ENCODE measurements at places on chromosomes 2 and 18.

DNA sequence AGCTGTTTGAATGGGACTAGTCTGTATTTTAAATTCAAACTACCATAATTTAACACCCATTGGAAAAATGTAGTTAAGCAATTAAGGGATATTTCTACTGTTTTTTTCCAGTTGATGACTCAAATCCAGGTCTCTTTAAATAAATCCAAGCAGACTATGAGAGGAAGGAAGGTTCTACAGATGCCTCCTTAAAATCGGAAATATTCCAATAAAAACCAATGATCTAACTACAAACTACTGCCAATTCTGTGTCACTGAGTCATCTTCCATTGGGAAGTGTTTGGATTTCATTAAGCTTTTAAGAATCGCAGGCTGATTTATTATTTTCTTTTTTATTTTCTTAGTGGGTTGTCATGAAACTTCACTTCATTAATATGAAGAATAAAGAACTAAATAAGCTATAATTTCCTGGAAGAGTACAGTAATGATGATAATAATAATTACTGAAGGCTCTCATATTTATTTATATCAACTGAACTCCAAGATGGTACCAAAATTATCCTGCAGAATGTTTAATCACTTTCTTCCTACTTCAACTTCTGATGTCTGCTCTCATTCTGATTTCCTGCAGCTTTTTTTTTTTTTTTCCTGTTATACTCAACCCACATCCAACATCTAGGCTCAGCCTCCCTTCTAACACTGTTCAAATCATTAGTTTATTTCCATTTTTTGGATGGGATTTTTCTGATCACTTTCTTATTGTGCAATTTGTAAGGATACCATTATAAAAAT lies 166.3 kb upstream of the FN1 start:
- DNase-seq: no peak

DNA sequence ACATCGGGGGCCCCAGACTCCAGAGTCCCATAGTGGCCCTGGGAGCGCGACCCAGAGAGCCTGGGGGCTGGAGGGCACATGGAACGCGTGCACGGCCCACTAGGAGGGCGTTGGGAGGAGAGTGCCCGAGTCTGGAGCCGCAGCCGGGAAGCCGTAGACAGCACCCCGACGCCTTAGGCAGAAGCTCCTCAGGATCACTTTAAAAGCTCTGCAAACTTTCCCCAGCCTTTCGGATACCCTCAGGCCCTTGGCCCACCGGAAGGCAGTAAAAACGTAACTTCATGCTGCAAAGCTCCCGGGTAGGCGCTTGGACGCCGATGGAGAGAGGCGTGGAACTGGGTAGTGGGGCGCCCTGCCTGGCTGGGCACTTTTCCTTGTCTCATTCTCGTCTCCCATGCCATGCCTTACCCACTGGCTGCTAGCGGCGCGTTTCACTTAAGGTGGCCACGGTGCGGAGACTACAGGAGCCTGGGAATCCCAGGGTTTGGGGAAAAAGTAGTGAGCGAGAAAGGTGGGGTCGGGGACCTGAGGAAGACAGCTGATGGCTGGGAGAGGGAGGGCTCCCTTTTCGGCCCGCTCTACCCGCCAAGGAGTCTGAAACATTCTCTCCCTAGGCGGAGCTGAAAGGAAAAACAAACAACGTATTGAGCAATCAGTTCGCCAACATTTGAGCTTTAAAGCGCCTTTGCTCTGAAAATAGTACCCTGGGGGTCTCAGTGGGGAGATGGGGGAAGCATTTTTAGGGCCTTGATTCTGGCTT lies 141.8 kb downstream of the MEIS1 start:
- no peak for DNase-seq

GRCh38 chr2:210128961-210129360 lies 42.2 kb downstream of the KANSL1L start:
- no peak for DNase-seq

DNA sequence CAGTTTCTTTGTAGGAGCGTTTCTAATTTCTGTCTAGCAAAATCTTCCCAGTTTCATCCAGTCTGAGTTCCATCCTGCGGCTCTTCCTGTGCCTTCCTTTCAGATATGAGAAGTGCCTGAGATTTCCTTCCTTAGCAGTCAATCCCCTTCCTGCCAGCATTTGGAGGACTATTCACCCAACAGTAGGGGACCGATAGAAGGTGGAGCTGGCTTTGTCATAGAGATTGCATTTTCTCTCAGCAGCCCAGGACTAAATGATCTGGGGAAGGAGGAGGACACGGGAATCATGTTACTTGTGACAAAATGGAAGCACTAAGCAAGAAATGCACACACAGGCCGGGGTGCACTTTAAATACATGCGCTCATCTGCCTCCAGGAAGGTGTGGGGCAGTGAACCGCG lies 5.6 kb upstream of the SMIM21 start:
- DNase-seq: no peak

GRCh38 chr2:101717071-101717845 lies 19.8 kb downstream of the MAP4K4 start:
- DNase-seq: no peak

DNA sequence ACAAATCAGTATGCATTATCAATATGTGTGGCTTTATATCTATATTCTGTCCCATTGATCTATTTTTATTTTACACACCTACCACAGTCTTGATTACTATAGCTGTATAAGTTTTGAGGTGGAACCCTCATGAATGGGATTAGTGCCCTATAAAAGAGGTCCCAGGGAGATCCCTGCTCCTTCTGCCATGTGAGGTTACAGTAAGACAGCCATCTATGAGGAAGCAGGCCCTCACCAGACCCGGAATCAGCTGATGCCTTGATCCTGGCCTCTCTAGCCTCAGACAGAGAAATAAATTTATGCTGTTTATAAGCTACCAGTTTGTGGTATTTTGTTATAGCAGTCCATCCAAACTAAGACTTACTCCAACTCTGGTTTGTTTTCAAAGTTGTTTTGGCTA lies 54.9 kb downstream of the HNRNPLL start:
- no peak for DNase-seq

DNA sequence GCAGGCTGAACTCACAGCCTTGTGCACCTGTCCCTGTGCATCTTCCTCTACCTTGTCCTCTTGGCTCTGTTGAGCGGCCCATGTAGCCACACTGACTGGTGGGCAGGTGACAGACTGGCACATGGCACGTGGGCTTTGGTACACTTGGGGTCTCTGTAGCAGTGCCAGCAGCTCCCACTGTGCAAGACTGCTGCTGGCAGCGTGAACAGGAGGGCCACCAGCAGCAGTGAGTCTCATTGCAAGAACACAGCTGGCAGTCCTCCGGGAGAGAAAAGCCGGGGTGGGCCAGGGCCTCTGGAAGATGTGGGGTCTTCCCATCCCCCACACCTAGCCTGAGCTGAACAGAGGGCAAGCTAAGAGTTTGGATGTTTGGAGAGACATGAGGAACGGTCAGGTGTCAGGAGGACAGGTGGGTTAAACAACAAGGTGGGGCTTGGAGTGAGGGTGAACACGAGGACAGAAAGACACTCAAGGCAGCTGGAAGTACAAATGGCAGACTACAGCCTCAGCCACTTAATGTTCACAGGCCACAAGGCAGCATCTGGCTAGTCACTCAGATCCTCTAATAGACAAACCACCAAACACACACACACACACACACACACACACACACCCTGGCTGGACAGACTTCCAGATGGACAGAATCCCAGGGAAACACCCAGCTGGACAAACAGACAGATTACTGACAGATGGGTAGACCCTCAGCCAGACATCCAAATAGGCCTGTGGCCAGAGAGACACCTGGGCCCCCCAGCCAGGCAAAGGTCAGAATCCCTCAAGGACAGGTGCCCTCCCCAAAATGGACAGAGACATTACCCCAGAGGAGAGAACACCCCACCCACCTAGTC lies 2.3 kb upstream of the PTPN18 start:
- no peak for DNase-seq

GRCh38 chr2:202375609-202376408 lies at the start of gene BMPR2:
Gene BMPR2, plus strand, starts transcription at chr2:202376327. Its CDS starts 1,148 bp downstream, at chr2:202377475.
- peak; percentile 71 for DNase-seq

- no peak for DNase-seq
Observed at GRCh38 chr18:191725-192124, 33.4 kb downstream of the USP14 start.

GRCh38 chr18:4842287-4842686 lies 354.8 kb downstream of the AKAIN1 start:
- no peak for DNase-seq

GRCh38 chr18:67109535-67109934 lies 407.0 kb downstream of the DSEL start:
- no peak for DNase-seq

GRCh38 chr2:25418944-25419677 lies 77.4 kb upstream of the DNMT3A start:
- DNase-seq: no peak

- no peak for DNase-seq
Observed at GRCh38 chr18:39647627-39648534, 2082.3 kb upstream of the CELF4 start.

- DNase-seq: no peak
Observed at GRCh38 chr2:238973038-238973739, 125.3 kb downstream of the TWIST2 start.

DNA sequence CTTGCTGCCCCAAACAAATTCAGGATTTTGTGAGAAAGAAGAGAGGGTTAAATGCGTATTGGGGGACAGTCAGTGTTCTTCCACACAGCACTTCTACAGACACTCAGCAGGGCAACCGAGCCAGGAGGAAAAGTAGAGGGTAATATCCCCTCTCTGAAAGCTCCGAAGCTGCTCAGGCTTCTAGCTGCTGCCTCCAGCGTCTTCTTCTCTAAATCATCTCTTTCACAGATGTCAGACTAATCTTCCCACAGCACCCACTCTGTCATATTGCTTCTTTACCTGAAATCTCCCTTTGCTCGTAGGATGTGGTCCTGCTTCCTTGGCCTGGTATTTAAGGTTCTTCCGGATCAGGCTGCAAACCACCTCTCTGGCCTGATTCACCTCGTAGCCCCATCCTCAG lies 117.6 kb upstream of the HAAO start:
- DNase-seq: no peak

- no peak for DNase-seq
Observed at GRCh38 chr2:241074901-241075540, 27.1 kb downstream of the MTERF4 start.

GRCh38 chr18:75551071-75551470 lies 123.6 kb upstream of the SMIM21 start:
- DNase-seq: no peak

- no peak for DNase-seq
Observed at GRCh38 chr2:236510034-236510433, 59.6 kb upstream of the ACKR3 start.

DNA sequence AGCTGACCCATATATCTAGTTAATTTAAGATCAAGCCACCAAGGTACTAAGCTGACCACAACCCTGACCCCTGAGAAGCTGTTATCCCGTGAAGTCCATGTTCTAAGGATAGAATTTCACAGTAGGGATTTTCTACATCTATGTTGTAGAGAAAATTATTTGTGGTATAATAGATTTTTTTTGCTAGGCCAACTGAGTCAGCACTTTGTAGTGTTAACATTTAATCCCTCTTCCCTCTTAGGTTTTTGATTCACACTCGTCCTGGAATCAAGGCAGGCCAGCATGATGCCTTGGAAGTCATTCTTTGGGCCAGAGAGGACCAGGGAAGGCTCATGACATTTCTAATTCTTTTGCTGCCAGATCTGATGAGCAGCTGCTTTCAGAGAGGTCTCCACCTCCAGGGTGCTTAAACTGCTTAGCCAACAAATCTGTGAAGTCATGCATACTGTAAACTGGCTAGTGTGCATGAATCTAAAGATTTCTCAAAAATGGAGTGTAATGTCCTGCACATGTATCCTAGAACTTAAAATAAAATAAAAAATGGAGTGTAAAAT lies 102.5 kb downstream of the RBM43 start:
- no peak for DNase-seq

GRCh38 chr18:73780218-73780617 lies 367.4 kb downstream of the FBXO15 start:
- DNase-seq: no peak

DNA sequence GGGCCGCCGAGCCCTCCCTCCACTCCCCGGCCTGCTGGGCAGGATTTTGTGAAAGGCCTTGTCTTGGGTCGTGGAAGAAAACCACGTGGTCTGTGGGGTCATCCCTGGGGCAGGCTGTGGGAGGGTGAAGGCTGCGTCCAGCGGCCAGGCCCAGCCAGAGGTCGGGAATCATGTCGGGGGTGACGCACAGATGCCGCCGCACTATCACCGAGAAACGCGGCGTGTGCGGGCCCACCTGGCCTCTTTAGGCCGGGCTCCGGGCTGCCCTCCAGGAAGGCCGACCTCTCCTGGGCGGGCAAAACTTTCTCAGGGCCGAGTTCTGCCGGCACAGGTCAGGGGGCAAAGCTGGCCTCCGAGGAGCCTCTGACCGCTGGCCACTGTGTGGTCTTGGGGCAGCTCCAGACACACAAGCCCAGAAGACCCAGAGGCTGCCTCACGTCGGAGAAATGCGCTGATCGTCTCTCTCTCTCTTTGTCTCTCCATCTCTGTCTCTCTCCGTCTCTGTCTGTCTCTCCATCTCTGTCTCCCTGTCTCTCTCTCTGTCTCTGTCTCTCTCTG lies 28.4 kb downstream of the NFATC1 start:
- DNase-seq: no peak

GRCh38 chr18:62606106-62606505 lies 83.3 kb downstream of the ZCCHC2 start:
- no peak for DNase-seq

DNA sequence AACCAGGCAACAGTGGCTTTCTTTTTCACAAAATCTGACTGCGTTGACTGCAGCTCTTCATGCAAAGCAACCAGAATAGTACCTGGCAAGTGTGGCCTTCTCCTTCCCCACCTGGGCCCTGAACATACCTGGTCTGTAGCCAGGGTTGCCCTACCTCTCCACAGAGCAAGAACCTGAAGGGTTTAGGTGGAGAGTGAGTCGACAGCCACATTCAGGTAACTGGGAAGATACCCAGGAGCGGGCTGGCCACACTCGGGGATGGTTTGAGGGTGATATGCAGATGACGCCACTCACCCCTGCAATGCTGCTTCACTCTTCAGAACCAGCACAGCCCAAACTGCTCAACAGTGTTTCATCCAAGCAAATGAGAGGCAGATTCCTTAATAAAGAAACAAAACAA lies 117.3 kb downstream of the TTC32 start:
- DNase-seq: no peak

GRCh38 chr2:43220760-43221123 lies 5.7 kb downstream of the ZFP36L2 start:
- no peak for DNase-seq

Measured in stimulated activated CD4-positive, alpha-beta T cell treated with anti-CD3 and anti-CD28 coated beads, Interleukin-12 subunit alpha, Interleukin-12 subunit beta, amount 100 ng/mL, for 48 hours (primary cell).